Esophagus squamous epithelium (tissue), 5 donors: ENCODE measurements at places on chromosomes 2 and 18. TPM values are rescaled to one million over a fixed set of nuclear protein-coding genes. Genes with fewer than 3 reads are reported as not detected.

Gene VSNL1
- 46.5 TPM for total RNA-seq

DNA sequence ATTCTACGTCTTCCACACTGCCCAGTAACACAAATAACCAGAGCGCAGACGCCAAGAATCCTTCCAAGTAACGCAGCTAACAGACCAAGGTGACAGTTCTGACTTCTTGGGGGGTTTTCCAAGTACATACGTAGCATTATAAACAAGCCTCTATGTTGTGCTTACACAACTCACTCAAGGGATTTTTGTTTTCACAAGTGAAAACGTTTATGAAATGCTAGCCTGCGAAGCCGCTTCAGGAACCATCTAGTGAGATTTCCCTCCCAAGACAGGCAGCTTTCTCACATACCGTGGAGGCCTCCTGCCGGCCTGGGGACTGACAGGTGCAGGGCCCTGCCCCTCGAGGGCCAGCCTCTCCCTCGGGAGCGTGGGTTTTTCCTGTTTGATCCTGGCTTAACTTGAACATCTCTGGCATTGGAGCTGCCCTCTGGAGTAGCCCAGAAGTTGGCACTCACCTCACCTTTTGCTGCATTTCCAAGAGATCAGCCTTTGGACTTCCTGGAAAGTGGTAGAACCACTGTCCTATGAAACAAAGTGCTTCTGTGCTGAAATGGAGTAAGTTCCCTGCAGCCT, 151.1 kb downstream of the MBP start:
- no peak for DNase-seq
- no peaks in the 10 kb centered on the region for H3K36me3 ChIP-seq
- no peaks in the 10 kb centered on the region for H3K27me3 ChIP-seq
- no peak overlapping the region for H3K27ac ChIP-seq

GRCh38 chr2:160418398-160418765, 75.2 kb downstream of the RBMS1 start:
- no peak overlapping the region for H3K4me3 ChIP-seq
- no peaks in the 10 kb centered on the region for H3K4me1 ChIP-seq
- DNase-seq, result no peak
- H3K36me3 ChIP-seq, result no peaks in the 10 kb centered on the region
- H3K27me3 ChIP-seq, result no peaks in the 10 kb centered on the region
- no peak overlapping the region for H3K27ac ChIP-seq

DNA sequence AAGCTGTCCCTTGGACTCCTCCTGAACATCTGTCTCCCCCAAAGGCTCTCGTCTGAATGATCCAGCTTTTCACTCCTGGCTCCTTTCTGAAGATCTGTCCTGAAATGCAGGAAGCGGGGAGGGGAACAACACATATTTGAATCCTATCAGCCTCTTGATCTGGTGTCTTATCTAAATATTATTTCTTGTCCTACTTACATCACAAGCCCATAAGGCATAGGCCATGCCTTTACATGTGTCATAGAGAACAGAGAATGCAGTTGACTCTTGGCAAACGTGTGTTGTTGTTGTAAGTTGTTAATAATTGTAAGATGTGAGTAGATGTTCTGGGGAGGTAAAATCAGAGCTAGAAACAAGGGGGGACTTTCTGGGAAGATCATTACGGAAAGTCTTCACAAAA, 57.4 kb downstream of the GATA6 start:
- H3K4me3 ChIP-seq, result no peak overlapping the region
- H3K36me3 ChIP-seq, result no peaks in the 10 kb centered on the region
- H3K4me1 ChIP-seq, result no peaks in the 10 kb centered on the region
- DNase-seq, result no peak
